ENCODE measurements at places on chromosomes 2 and 18. TPM values are rescaled to one million over a fixed set of nuclear protein-coding genes. Genes with fewer than 3 reads are reported as not detected.

LRP1B gene
- 1.7 TPM for total RNA-seq

MC5R gene
- total RNA-seq, result not detected

MLPH gene
- total RNA-seq, result 283 TPM

SKOR2 gene
- not detected for total RNA-seq

NPPC gene
- not detected for total RNA-seq

PAX3 gene
- not detected for total RNA-seq

FRZB gene
- total RNA-seq, result 0.15 TPM

TUBA4B gene
- not detected for total RNA-seq

ARL4C gene
- total RNA-seq, result 51.3 TPM

MYO7B gene
- total RNA-seq, result not detected

OSBPL6 gene
- 3.5 TPM for total RNA-seq

LIMS4 gene
- total RNA-seq, result 1.4 TPM

C18orf63 gene
- total RNA-seq, result not detected

CNGA3 gene
- not detected for total RNA-seq

PCARE gene
- not detected for total RNA-seq

CYP27C1 gene
- total RNA-seq, result 0.94 TPM

MYCN gene
- total RNA-seq, result not detected

GCG gene
- total RNA-seq, result not detected

CTLA4 gene
- not detected for total RNA-seq

LOXHD1 gene
- not detected for total RNA-seq

ESPNL gene
- 1.1 TPM for total RNA-seq

NBAS gene
- total RNA-seq, result 28.8 TPM

CFC1 gene
- total RNA-seq, result not detected

NEU2 gene
- not detected for total RNA-seq

STPG4 gene
- total RNA-seq, result 6.5 TPM

CHN1 gene
- 14.0 TPM for total RNA-seq

MARCHF4 gene
- 7.7 TPM for total RNA-seq

C2orf15 gene
- 16.9 TPM for total RNA-seq

TEX51 gene
- not detected for total RNA-seq

Measured in PC-9 (cell line).